ENCODE measurements at places on chromosomes 16 and 17.
A peak's percentile ranks its signal among the peaks of the same experiment; 100 is the strongest.

- DNase-seq, result peak; percentile 80
These were observed at the start of gene APOBR for GRCh38 chr16:28494121-28494851. APOBR (plus strand) TSS chr16:28494643; CDS start chr16:28494682, 39 bp downstream.

- no peak for DNase-seq
These were observed 7.7 kb downstream of the CBX4 start for GRCh38 chr17:79831265-79832217.

GRCh38 chr16:1433756-1434155, 2.9 kb downstream of the PERCC1 start:
- DNase-seq, result no peak

- no peak for DNase-seq
These were observed 14.4 kb downstream of the CACNB1 start for GRCh38 chr17:39183045-39183444.

GRCh38 chr16:30744183-30744582, 4.0 kb upstream of the PHKG2 start:
- DNase-seq, result no peak

DNA sequence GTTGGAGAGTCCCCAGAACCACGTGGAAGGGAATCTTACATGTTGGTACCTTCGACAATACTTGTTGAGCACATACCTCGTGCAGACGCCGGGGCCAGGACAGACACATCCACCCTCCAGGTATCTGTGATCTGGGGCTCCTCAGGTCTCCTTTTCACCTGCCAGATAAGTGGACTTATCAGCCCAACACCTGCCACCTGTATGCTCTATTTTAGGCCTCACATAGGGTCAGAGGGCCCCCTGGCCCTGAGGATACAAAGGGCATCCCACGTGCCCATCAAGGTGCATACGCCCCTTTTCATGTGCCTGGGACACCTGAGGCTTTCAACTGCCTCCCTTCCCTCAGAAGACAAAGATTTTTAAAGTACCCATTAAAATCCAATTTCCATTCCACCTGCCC, 212.7 kb downstream of the MRTFB start:
- no peak for DNase-seq

DNA sequence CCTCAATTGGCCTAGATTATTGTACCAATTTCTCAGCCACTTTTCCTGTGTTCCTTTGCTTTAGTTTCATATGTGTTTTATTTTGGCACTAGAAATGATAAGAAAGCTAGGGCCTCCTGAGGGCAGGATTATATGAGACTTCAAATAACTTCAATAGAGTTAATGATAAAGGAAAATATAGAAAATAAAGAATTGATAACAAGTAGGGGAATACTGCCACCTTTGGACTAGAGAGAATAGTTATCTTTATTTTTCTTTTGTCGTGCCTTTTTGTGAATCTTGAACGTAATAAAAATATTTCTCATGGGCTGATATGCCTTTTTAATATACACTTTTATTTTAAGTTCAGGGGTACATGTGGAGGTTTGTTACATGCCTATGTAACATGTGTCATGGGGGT, 29.3 kb upstream of the RBL2 start:
- no peak for DNase-seq

GRCh38 chr16:83727751-83728352, 79.9 kb upstream of the HSBP1 start:
- no peak for DNase-seq

- DNase-seq, result no peak
These were observed 4.9 kb upstream of the ATP6V0C start for GRCh38 chr16:2508722-2509400.

GRCh38 chr17:68319410-68320162, 28.3 kb downstream of the ARSG start:
- DNase-seq, result no peak

GRCh38 chr16:20889625-20890275, 10.4 kb downstream of the DCUN1D3 start:
- no peak for DNase-seq

DNA sequence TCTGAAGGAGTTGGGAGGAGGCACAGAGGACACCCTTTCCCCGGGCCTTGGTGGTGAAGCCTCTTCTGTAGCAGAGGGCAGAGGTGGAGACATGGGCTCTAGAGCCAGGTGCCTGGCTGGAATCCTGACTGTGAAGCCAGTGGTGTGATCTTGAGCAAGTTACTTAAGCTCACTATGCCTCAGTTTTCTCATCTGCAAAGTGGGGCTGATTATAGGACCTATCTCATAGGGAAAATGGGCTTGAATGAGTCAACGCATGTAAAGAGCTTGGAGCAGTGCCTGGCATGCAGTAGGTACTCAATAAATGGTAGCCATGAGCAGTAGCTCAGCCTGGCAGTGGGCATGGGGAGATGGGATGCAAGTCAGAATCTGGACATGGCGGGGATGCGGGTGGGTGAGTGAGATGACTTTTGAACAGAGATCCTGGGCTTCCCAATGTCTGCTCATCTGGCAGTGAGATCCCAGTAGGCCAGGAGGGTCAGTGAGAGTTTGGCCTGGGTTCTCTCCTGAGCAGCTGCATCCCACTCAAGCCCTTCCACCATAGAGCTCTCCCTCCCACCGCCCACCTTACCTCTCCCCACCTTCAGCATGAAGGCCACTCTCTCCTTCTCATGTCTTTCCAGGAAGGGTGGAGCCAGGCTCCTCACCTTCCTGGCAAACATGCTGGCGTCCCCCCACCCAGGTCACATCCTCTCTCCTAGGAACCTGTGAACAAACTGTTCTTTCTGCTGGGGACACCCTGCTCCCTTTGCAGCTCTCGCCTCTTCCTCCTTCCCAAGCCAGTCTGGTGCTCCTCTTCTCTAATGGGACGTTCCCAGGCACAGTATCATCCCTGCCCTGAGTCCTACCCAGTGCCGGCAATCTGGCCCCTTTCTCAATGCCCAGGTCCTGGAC, 13.1 kb upstream of the SP2 start:
- DNase-seq, result no peak

GRCh38 chr16:25172831-25173230, 43.9 kb upstream of the AQP8 start:
- DNase-seq, result no peak

DNA sequence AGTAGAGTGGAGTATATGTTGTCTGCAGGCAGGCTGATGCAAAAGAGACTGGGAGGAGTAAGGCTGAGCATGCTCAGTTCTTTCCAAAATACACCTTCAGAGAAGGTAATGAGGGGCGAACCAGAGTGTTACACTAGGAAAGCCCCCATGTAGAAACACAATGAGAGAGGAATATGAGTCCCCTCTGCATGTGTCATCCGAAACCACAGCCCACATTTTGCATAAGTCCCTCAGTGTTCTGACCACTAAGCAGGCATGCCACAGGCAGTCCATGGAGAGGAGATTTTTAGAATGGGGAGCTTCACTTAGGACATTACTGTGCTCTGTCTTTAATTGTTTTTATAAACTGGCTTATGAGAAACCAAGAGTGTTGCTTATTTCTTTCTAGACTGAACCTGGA, 32.0 kb downstream of the SLC6A2 start:
- no peak for DNase-seq

DNA sequence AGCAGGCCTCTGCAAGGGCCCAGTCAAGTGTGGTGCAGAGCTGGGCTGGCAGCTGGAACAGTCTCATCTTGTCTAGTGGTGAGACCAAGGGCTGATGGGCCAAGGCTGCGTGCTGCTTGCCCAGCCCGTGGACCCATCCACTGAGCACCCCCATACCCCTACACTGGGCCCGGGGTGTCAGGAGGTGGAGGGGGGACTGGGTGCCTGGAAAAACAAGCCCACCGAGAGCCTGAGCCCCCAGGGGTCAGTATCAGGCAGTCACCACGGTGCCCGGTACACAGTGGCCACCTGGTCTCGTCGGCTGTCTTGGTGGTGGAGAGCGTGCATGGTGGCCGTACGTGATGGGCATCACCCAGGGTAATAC, 238.3 kb downstream of the SEC14L1 start:
- no peak for DNase-seq

GRCh38 chr17:42277342-42277712, 1.1 kb upstream of the STAT5B start:
- no peak for DNase-seq

GRCh38 chr16:53071748-53072301, 17.0 kb downstream of the CHD9 start:
- DNase-seq, result no peak

DNA sequence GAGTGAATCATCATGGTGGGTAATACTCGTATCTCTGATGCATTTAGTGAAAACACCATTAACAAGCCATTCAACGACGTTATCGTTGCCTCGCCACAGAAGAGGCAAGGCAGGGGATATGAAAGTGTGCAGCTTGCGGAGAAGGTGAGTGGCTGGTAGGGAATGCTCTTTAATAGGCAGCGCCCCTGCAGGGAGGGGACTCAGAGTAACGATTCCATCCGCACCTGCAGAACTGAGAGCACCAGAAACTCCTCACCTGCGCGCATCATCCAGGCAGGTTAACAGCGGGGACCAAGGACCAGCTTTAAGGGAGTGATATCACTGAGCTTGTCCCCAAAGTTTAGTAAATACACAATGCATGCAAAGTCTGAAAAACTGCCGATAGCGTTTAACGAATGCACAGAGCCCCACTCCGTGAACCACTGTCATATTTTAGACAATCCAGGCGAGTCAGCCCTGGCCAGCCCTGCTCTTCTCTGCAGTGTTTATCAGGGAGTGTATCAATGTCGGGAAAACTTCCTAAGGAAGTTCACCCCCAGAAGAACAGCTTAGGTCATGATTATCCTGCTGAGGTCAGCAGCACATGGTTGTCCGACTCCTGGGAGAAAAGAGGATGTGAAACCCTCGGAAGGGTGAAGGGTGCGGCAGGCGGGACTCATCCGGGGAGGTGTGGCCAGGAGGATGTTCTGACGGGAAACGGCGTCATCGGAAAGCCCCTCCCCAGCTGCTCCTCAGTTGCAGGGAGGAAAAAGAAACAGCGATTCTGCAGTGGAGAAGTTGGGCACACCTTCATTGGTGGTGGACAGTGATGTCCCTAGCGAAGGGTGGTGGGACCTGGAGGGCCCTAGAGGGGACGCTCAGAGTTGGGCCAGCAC, 68.5 kb upstream of the DNAH17 start:
- DNase-seq, result peak; percentile 29

GRCh38 chr16:89700649-89701424, 668 bp downstream of the SPATA2L start:
- no peak for DNase-seq

GRCh38 chr17:75636381-75637142, 3.3 kb downstream of the SMIM5 start:
- DNase-seq, result no peak

DNA sequence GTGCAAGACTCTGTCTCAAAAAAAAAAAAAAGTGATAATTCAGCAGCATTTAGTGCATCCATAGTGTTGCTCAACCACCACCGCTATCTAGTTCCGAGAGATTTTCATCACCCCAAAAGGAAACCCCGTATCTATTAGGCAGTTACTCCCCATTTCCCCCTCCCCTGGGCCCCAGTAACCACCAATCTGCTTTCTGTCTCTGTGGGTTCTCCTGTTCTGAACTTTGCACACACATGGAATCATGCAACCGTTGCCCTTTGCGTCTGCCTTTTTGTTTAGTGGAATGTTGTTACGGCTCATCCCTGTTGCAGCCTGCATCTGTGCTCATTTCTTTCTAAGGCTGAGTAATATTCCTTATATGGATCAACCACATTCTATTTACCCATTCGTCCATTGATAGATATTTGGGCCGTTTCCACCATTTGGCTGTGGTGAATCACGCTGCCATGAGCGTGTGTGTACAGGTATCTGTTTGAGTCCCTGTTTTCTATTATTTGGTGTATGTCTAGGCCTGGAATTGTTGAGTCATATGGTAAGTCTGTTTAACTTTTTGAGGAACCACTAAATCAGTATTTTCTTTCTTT, 8.7 kb upstream of the SYNGR2 start:
- DNase-seq, result no peak

DNA sequence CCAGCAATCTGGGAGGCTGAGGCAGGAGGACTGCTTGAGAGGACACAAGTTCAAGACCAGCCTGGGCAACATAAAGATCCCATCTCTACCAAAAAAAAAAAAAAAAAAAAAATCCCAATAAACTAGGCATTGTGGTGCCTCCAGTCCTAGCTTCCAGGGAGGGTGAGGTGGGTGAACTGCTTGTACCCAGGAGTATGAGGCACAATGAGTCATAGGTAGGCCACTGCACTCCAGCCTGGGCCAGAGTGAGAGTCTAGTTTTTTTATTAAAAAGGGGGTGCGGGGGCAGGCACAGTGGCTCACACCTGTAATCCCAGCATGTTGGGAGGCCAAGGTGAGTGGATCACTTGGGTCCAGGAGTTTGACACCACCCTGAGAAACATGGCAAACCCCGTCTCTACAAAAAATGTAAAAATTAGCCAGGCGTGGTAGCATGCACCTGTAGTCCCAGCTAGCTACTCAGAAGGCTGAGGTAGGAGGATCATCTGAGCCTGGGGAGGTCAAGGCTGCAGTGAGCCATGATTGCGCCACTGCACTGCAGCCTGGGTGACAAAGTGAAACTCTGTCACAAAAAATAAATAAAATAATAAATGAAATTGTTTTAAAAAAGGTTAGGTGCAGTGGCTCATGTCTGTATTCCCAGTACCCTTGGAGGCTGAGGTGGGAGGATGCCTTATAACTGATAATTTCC, 7.8 kb upstream of the CHST6 start:
- DNase-seq, result no peak

DNA sequence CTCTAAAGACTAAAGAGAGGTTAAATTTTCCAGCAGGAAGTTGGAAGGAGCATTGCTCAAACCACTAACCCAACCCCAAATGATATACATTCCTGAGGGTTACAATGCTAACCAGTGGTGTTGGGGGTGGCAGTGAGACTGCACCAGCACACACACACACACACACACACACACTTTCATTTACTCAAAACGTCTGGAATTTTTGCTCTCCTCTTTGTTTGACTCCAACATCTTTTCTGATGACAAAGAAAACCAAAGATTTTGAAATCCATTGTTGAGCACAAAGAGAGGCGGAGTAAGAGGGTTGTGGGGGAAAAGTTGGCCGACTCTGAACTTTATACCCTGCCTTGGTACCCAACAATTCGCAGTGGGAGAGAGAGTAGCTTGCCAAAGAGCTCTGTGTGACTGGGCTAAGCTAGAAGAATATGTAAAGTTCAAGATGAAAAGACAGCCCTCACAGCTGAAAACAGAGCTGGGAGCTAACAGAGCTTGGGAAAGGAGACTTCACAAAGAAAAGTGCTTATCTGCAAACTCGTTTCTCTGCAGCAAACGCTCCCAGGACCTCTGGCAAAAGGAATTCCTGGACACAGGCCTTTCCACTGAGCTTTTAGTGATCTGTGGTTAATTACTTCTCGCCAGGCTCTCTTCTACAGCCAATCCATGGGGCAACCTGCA, 426.0 kb upstream of the CDH11 start:
- DNase-seq, result no peak

- DNase-seq, result no peak
These were observed 43.2 kb downstream of the RNF213 start for GRCh38 chr17:80303824-80304223.
